ENCODE measurements at places on chromosomes 13 and 19.
A peak's percentile ranks its signal among the peaks of the same experiment; 100 is the strongest.

DNA sequence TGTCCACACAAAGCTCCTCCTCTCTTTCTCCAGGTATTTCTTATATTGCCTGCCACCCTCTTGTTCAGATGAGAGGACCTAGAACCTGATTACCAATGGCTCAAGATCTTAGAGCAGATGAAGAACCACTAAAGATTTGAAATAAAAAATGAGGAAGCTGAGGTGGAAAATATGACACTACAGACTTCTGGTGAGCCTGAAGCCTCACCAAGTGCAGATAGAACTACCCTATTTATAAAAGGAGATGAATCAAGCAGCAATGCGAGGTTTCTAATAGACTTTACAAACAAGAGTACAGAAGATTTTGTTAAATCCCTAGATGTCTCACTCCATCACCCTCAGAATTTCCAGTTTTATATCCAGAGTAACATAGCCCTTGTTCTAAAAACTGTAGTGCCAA lies 345.8 kb downstream of the TBC1D4 start:
- DNase-seq, result no peak

DNA sequence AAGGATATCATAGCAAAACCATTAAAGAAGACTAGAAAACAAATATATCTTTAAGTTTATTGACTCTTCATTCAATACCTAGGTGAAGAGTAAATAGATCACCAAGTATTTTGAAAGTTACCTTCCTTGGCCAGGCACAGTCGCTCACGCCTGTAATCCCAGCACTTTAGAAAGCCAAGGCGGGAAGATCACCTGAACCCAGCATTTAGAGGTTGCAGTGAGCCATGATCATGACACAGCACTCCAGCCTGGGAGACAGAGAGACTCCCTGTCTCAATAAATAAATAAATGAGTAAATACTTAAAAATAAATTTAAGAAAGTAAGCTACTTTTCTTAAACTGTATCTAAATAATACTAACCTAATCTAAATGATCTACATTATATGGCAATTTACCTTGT lies 8.9 kb upstream of the WBP4 start:
- DNase-seq, result no peak

GRCh38 chr19:50679177-50680125 lies 30.2 kb downstream of the C19orf81 start:
- peak; percentile 75 for DNase-seq

DNA sequence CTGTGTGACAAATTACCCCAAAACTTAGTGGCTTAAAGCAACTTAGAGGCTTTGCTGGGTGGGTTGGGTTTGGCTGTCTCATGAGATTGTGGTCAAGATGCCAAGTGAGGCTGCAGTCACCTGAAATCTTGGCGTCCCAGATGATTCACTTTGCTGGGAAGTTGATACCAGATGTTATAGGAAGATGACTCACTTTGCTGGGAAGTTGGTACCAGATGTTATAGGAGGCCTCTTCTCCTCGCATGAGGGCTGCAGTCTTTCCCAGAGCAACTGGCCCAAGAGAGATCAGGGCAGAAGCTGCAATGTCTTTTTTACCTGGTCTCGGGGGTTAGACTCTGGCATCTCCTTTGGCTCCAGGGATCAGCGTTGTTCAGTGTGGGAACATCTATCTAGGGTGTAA lies 16.8 kb downstream of the TEX29 start:
- DNase-seq, result no peak

GRCh38 chr13:113792886-113793717 lies 34.1 kb downstream of the TMEM255B start:
- DNase-seq, result no peak

GRCh38 chr13:50893211-50893852 lies 16.3 kb upstream of the RNASEH2B start:
- no peak for DNase-seq

- DNase-seq, result no peak
Observed at GRCh38 chr19:49847731-49848696, 2.9 kb upstream of the PTOV1 start.

- no peak for DNase-seq
Observed at GRCh38 chr13:28329395-28330158, 165.4 kb downstream of the FLT1 start.

- no peak for DNase-seq
Observed at GRCh38 chr19:15252398-15253018, 20.3 kb upstream of the EPHX3 start.

DNA sequence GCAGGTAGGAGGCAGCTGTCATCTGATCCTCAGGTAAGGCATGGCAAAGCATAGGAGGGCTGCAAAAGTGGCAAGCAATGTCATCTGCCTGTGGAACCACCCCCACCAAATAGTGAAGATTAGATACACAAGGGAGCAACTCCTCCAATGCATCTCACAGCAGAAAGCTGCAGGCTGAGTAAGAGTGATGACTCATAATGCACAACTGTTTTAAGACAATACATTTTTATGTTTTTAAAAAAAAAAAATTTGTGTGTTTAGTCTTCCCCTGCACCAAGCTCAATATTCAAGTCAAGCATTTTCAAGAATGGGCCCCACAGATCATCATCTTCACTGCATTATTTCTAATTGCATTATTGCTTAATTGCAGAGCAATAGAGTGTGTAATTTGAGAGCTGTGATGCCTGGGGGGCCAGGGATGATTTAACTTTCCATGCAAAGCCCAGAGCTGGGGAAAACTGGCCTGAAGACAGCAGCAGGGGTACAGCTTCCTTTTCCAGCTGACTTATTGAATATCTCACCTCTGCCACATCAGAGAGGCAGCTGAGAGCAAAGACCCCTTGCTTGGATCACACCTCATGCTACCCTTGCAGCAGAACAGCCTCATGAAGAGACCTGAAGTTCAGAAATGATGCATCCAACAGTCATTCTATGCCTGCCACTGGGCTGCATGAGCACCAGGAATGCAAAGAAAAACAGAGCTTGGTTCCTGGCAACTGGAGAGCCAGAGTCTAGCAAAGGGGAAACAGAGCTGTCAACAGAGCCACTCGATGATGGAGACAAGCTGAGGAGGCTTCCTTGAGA lies 22.7 kb upstream of the POP4 start:
- DNase-seq, result no peak

DNA sequence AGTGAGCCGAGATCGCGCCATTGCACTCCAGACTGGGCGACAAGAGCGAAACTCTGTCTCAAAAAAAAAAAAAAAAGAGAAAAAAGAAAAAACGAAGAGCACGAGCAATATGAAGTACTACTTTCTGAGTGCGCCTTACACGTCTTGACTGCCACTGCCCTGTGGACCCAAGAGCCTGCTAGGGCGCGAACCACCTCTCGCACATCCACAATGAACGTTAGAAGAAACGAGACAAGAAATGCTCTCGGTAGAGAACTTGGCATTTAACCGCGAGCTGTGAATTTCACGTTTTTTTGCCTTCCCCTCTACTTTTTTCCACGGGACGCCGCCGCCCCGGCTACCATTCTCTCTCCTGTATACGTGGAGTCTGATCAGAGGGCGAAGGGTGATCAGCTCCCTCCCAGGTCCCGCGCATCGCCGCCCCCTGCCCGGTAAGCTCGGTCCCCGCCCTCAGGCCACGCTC lies 454 bp downstream of the TIMM44 start:
- no peak for DNase-seq

- DNase-seq, result no peak
Observed at GRCh38 chr13:31495336-31495735, 244.0 kb upstream of the RXFP2 start.

DNA sequence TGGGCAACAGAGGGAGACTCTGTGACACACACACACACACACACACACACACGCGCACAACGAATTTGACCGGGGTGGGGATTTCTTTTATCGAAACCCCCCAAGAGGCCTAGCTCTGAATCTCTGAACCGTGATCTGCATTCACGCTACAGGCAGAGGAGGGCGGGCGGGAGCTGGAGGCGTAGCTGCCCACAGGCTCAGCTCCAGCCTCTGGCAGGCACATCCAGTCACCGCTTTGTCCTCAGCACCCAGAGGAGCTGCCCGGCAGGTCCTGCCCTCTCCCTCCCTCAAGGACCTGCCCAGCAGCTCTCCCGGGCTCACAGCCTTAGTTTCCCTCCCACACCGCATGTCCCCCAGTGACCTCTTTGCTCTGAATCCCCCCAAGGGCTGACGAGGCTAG lies 20.0 kb downstream of the CILP2 start:
- no peak for DNase-seq

- no peak for DNase-seq
Observed at GRCh38 chr13:107124730-107125129, 556.8 kb upstream of the ARGLU1 start.

- no peak for DNase-seq
Observed at GRCh38 chr19:55494172-55494761, 6.0 kb downstream of the SSC5D start.

- DNase-seq, result no peak
Observed at GRCh38 chr13:33125821-33126570, 109.8 kb downstream of the KL start.

DNA sequence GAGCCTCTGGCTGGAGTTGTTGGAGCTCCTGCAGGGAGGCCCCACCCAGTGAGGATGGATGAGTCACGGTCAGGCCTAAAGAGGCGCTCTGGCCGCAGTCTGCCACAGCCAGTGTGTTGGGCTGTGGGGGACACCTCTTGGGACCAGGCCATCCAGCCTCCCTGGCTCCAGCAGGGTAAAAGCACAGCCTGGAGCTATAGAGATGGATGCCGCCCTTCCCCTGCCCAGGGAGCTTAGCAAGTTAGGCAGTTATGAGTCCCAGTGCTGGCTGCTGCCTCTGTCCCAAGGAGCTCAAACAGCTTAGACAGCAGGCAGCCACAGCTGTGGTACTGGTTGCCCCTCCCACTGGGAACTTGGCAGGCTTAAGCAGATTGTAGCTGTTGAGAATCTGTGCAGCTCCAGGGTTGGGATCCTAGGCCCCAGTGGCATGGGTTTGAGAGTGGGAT lies 100.9 kb downstream of the NDFIP2 start:
- DNase-seq, result no peak

- DNase-seq, result no peak
Observed at GRCh38 chr13:99281811-99282263, 23.7 kb upstream of the GPR18 start.

GRCh38 chr19:3203805-3204645 lies 18.3 kb downstream of the NCLN start:
- no peak for DNase-seq

GRCh38 chr19:10952809-10953208 lies 8.0 kb upstream of the SMARCA4 start:
- DNase-seq, result no peak

GRCh38 chr13:95434111-95434510 lies 118.4 kb upstream of the CLDN10 start:
- no peak for DNase-seq

DNA sequence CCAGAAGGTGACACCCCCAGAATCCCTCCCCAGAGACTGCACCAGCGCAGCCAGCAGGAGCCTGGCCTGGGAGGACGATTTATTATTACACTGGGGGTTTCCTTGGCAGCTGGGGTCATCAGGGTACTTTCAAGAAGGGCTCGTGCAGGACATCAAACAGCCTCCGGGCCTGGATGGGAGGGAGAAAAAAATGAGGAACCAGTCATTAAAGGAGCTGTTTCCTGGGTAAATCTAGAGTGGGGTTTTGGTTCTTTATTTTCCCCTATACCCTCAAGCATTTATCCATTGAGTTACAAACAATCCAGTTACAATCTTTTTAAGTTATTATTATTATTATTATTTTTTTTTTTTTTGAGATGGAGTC lies 3.1 kb downstream of the POLR1G start:
- DNase-seq, result no peak

- DNase-seq, result no peak
Observed at GRCh38 chr13:73579574-73580274, 520.9 kb downstream of the KLF5 start.

DNA sequence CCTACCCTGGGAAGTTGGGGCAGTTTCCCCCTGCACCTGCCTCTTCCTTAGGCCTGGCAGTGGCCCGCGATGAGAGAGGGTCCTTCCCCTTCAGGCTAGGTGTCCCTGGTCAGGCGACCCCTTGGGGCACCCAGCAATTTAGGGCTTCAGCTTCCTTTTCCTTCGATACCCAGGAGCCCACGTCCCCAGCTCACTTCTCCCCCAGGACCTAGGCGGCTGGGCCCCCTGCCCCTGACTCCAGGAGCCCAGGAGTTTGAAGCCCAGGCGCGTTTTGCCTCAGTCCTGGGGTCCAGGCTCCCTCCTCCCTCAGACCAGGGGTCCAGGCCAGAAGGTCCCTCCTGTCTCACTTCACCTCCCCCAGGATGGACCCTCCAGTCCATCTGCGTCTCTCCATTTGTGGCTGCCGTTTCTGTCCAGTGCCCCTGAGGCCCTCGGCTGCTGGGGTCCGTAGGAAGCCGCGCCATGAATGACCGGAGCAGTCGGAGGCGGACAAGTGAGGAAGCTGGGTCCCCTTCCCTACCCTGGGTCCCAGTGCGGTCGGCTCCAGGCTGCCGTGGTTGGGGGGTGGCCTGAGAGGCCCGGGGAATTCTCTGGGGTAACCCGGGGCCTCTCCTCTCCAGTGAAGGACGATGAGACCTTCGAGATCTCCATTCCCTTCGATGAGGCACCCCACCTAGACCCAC lies 714 bp downstream of the CCDC106 start:
- DNase-seq, result no peak

DNA sequence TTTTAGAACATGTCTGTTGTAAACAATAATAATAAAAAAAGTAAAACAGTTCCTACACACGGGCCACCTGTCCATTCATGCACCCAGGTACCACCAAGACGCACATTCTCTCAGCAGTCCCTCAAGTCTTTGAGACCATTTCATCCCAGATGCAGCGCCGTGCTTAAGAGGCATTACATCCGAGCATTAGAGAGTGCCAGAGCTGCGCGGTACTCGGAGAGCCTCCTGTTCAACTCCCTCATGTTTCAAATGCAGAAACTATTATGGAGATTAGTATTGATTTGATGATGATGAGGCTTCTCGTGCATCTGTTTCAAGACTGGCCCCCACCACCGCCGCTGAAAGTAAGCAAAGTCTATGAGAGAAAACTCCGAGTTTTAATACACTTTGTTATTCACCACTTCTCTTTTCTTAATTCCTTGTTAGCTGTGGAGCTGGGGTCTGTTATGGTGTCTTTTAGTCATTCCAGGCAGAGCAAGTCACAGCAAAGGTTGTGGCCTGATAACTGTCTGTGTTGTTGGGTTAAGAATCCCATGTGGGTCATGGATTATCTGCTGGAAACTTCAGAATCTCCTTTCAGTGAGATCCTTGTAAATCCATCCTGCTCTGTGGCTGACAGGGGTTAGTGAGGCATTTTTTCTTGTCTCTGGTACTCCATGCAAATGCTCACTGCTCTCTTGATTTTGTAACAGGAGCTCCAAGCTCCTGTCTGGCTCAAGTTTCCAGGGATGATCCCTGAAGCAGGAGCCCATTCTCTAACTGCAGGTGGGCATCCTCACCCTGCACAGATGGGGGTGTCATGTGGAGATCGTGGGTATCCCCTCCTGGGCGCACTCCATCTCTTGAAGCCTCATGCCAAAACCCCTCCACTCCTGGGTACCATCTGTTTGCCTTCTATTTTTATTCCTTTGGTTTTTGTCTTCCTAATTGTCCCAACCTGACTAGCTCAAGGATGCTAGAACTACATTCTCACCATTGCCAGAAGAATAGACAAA lies 74.9 kb upstream of the MTIF3 start:
- DNase-seq, result no peak

DNA sequence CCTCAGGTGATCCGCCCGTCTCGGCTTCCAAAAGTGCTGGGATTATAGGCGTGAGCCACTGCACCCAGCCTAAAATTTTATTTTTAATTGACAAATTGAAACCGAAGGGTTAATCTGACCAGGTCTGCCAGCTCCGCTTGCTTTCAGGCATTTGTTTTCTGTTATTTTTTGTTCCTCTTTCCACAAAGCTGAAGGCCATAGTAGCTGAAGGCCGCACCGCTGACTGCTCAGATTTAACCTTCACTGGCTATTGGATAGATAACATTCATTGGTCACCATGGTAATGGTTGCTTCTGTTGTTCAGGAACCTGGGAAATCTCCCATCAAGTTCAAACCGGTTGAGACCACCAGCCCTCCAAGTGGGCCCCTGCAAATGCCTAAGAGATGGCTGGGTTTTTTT lies 124.5 kb upstream of the USP29 start:
- no peak for DNase-seq

All from stimulated activated CD4-positive, alpha-beta T cell treated with anti-CD3 and anti-CD28 coated beads, Interleukin-15, amount 100 ng/mL, for 48 hours (primary cell).